CD4-positive, alpha-beta T cell treated with Interleukin-12 subunit alpha and Interleukin-12 subunit beta, for 1 hour (primary cell): ENCODE measurements at places on chromosomes 11 and 22.
A peak's percentile ranks its signal among the peaks of the same experiment; 100 is the strongest.

DNA sequence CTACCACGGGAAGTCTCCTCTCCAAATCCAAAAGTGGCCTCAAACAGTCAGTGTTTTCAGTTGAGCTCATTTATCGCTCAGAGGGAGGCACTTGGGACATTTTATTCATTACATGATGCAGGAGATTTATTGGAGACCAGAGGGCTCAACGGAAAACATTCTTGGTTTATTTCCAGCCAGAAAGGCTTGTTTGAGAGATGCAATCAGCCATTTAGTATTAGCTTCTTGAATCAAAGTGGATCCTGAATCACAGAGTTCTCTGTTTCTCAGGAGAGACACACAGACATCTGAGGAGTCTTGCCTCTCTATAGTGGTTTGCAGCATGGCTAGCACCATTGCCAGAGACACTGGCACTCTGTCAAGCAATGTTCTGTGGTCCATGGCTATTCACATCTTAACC is 31.5 kb downstream of the CD44 start:
- no peak for DNase-seq

GRCh38 chr11:134363592-134363991 is 31.8 kb downstream of the GLB1L2 start:
- DNase-seq, result no peak

- peak; percentile 46 for DNase-seq
These were observed 829 bp upstream of the ZBED5 start for GRCh38 chr11:10858439-10859325.

DNA sequence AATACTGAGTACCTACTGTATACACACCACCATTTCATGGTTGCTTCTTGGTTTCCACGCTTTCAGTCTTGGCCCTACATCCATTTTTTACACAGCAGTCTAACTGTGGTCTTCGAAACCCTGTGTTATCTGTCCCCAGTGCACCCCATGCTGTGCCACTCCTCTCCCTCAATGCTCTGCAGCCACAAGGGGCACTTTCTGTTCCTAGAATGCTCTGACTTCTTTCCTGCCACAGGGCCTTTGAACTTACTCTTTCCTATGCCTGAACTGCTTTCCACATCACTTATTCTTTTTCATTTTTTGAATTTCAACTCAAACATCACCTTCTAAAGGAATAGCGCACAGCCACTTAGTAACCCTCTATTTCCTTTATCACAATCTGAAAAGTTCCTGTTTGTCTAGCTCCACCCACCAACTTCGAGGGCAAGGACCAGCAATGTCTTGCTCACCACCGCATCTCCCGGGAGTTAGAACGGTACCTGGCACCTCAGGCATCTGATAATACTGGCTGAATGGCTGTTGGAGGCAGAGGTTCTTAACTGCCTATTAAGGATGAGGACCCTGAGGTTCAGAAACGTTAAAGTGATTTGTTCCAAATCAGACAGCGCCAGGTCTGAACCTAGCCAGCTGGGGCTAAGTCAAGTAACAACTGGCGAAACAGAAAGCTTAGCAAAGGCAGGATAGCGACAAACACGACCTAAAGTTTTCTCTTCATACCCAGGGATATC is 568 bp downstream of the ALG8 start:
- DNase-seq, result peak; percentile 31

- DNase-seq, result no peak
These were observed 453 bp downstream of the GAS2 start for GRCh38 chr11:22666688-22667439.
